ENCODE measurements at places on chromosomes 2 and 18.

DNA sequence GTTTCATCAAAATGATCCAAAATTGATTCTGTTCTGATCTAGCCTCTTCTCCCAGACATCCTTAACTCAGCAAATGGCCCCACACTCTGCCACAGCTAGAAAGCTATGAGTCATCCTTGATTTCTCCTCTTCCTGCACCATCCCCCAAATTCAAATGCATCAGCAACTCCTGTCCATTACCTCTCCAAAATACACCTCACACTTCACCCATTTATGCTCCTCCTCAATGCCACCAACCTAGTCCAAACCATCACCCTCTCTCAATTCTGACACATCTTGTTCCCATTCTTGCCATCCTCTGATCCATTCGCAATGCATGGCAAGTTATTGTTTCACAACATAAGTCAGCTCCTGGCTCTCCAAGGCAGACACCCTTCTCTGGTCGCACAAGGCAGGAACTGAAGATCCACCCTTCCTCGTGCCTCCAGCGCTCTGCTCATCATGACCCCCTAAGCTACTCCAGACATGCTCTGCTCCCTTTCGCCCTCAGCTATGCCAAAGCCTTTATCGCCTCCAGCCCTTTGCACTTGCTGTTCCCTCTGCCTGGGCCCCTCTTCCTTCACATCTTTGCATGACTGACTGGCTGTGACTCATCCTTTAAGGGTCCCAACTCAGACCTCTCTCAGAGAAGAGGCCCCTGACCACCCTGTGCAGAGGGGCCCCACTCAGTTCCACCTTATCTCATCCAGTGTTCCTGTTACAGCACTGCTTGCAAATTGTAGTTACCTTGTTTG, 83.6 kb downstream of the MREG start:
- no peak for DNase-seq

DNA sequence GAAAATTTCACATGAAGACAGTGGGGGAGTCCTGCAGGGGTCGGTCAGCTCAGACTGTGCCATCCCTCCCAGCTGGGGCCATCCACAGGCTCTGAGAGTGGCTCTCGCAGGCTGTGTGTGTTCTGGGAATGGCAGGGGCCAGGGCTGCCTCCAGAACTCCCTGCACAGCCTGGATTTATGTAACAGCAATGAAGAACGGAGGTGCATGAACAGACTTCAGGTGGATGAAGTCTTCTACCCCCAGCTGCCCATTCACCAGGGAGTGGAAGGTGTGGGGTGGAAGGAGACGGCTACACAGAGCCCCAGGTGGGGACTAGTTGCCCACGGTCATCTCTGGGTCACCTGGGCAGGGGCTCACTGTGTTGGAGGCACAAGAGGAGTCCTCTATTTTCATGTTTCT, 56.1 kb upstream of the HDAC4 start:
- no peak for DNase-seq

GRCh38 chr2:188444106-188444835, 152.6 kb downstream of the GULP1 start:
- DNase-seq = no peak

DNA sequence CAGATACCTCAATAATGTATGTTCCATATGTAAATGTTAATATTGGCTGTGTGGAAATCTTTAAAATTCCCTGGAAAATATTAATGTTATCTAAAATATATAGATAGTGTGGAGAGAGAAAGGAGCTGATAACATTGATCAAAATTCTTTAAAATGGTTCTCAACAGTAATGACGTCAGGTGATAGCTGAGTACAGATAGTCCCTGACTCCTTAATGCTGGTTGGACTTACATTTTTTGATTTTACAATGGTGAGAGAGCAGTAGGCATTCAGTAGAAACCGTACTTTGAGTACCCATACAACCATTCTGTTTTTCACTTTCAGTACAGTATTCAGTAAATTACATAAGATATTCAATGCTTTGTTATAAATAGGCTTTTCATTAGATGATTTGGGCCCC, 146.6 kb downstream of the GALNT3 start:
- no peak for DNase-seq

DNA sequence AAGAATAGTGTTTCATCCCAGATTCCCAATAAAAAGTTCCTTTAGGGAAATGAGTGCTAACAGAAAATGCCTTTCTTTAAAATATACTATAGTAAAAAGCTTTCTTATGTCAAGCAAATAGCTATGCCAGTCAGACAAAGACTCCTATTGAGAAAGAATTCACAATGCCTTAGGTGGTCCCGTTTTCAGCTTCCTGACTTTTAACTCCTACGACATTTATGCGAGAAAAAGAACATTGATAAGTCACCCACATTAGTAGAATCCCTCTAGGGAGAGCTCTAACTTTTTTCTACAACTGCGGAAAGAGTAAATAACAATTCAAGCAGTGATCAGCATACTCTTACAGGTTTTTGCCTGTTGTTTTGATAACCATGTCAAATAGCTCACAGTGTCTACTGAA, 750.8 kb upstream of the ACVR2A start:
- DNase-seq = no peak

DNA sequence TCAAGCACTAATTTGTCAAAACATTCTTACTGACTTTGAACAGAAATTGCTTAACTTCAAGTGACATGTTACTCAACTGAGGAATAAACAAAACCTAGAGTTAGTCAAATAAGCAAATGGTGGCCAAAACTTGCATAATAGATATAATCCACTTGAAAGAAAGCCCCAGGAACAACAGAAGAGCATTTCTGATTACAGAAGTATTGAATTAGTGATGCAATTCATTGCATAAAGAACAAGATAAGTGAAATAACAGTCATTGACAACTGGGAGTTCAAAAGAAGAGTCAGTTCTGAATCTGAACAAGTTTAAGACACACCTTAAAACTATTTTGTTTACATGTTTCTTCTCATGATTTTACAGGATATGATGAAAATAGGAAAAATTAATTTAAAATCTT, 30.8 kb downstream of the COBLL1 start:
- DNase-seq = no peak

DNA sequence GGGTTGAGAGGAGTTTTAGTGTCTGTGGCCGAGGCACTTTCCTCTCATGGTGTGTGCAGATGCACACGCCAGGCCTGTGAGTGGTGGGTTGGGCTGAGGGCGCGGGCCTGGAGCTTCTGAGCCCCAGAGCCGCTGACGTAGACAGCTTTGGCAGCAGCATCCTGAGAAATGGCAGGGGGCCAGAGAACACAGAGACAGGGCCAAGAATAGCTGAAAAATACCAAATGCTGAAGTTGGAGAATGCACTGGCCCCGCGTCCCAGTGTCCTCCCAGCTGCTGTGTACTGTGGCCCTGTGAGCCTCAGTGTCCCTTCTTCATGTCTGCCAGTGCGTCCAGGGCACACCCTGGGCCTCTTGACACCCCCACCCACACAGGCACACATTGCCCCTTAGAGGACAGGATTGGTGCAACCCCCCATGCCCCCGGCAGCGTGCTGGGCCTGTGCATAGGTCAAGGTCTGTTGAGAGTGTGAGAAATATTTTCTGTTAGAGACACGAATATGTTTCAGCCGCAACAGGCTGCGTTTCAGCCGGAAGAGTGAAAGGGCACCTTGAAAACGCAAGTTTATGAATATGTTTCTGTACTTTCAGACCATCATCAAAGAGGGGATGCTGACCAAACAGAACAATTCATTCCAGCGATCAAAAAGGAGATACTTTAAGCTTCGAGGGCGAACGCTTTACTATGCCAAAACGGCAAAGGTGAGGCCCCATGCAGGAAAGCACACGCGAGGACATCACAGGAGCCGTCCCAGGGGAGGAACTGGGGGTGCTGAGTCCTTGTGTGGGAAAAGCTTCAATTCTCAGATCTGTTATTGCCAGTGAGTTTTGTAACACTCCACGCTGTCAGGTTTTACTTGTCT, 33.6 kb downstream of the DGKD start:
- no peak for DNase-seq

DNA sequence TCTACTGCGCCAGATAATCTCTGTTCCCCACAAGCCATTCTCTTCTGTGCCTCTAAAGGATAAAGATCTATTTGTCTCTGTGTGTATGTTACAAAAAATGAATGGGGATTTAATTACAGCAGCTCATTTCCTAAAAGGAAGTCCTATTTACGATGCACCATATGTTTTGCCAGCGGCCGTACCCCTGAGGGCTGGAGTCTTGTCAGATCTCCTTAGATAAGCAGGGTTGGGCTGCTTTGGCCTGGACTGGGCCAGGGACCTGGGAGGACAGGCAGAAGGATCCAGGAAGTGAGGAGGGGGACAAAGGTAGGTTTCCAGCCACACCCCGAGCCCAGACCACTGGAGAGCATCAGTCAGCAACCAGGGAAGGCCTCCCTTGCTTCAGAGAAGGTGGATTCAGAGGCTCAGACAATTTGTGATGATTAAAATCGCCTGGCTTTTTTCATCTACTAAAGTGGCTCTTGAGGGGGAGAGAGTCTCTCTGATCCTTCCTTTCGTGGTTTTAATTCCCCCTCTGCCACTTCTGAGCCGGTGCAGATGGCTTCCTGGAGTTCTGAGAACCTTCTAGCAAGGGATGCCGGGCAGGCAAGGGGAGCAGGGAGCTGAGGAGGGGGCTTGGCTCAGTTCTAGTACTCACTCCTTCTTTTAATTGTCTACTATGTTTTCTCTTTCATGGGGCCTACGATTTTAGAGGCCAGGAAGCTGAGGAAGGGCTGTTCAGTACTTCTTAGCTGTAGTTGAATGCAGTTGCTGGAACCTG, 42.1 kb downstream of the MYCN start:
- DNase-seq = no peak

DNA sequence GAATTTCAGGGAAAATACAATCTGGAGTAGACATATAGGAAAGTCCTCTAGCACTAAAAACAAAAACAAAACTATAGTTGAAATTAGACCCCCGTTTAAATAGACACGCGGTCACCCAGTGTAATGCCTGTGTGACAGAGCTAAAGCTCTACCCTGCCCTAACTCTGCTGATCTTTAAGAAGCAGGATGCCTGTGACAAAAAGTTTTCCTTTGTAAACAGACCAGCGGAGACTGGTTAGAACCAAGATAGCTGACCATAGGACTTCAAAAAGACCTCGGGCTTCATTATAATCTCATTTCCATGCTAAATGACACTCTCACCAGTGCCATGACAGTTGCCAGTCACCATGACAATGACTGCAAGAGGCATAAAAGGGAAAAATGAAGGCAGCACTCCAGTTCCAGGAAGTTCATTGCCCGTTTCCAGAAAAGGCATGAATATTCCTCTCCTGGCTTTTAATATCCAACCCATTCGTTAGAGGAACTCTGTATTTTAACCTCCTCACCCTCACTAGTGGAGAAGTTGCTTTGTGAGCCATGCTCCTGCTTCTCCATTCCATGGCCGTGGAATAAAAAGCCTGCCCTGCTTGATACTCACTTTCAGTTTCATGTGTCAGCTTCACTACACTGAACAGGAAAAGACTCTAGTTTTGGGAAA, 157.2 kb upstream of the COPS8 start:
- no peak for DNase-seq

GRCh38 chr2:3683748-3684454, 19.5 kb upstream of the DCDC2C start:
- DNase-seq = no peak

- DNase-seq = no peak
Measured at GRCh38 chr2:67835266-67835665, 227.5 kb downstream of the C1D start.

GRCh38 chr2:237289139-237289538, 124.8 kb downstream of the COL6A3 start:
- DNase-seq = no peak

DNA sequence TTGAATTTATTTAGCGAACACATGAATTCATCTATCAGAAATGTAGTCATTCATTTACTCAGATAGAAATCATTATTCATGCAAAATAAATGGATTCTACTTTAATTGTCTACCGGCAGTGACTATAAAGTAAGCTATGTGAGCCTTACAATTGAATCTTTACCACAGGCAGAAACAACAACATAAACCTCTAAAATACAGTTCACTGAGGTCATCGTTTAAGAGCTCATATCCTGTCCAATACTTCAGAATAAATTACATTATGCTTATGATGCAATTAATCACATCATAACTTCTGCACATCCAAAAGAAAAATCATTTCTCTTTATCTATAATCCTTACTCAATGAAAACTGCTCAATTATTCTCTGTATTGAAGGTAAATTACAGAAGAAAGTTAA, 244.7 kb downstream of the HNMT start:
- no peak for DNase-seq

DNA sequence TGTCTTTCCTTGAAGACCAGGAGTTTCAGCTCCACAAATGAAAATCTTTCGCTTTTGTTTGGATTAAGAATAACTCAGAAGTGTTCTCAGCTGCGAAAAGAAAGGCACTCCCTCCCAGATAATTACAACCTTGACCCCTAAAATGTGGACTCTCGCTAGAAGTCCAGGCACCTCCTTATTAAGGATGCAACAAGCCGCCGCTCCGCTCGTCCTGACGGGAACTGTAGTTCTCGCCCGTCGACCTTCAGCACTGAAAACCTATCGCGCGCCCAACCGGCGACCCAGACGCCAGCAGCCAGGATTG, 559 bp downstream of the IMMT start:
- DNase-seq = no peak

GRCh38 chr18:57150081-57150480, 3.2 kb downstream of the BOD1L2 start:
- no peak for DNase-seq

DNA sequence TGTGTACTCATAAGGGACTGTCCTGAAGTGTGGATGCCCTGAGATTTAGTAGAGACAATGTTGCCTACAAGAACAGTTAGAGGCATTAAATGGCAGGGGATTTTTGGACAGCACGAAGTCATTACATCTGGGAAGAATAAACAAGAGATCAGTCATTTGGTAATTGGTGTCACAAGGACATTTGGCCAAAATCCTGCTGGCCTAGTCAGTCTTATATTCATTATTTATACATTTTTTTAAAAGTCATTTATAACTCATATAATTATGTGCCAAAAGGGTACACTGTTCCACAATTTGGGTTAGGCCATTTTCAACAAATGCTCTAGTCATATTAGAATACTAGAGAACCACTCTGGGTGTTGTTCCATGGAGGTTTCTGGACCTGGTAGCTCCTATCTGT, 104.7 kb downstream of the LRATD1 start:
- DNase-seq = no peak

DNA sequence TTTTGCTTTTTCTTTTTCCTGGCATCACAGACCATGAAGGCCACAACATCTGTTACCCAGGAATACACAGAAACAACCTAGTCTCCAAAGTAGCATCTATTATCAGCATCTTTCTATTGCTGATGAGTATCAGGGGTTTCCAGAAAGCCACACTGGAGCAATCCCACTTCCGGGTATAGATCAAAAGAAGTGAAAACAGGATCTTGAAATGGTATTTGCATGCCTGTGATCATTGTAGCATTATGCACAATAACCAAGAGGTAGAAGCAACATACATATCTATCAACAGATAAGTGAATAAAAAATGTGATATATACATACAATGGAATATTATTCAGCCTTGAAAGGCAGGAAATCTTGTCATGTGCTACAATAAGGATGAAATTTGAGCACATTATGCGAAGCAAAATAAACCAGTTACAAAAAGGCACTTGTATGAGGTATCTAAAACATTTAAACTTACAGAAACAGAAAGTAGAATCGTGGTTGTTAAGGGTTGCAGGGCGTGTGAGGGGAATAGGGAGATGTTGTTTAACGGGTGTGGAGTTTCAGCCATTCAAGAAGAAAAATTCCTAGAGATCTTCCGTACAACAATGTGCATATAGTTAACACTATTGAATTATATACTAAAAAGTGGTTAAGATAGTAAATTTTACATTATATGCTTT, 115.1 kb downstream of the KCNE4 start:
- DNase-seq = no peak

- no peak for DNase-seq
Measured at GRCh38 chr2:158048327-158048726, 53.3 kb upstream of the UPP2 start.

- no peak for DNase-seq
Measured at GRCh38 chr2:105409717-105410116, 10.9 kb upstream of the FHL2 start.

GRCh38 chr18:37637478-37637850, 71.9 kb upstream of the CELF4 start:
- DNase-seq = no peak

All from T-helper 22 cell (primary cell).